ENCODE measurements at places on chromosomes 1 and 21.
A peak's percentile ranks its signal among the peaks of the same experiment; 100 is the strongest.

- no peak for DNase-seq
These were observed 15.9 kb upstream of the LRRC8C start for GRCh38 chr1:89616844-89617627.

GRCh38 chr1:81209461-81209860 is 591.3 kb upstream of the ADGRL2 start:
- DNase-seq, result no peak

DNA sequence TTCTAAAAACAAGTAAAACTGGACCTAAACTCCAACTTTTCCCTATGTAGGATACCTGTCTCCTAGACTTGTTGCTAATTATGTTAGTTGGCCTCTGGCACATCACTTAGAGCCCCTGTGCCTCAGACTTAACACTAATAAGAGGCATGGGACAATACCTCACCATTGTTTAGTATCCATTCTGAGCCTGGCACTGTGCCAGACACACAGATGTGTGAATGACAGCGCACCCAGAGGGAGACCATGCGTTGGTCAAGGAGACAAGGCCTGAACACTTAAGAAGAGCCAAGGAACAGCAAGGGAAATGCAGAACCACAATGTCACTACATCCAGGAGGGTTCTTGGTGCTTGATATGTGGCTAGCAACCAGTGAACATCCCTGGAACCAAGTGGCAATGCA is 189.1 kb downstream of the FGGY start:
- no peak for DNase-seq

GRCh38 chr1:230328342-230329015 is 97.7 kb downstream of the PGBD5 start:
- no peak for DNase-seq

GRCh38 chr1:47212636-47213229 is 19.3 kb downstream of the TAL1 start:
- no peak for DNase-seq

DNA sequence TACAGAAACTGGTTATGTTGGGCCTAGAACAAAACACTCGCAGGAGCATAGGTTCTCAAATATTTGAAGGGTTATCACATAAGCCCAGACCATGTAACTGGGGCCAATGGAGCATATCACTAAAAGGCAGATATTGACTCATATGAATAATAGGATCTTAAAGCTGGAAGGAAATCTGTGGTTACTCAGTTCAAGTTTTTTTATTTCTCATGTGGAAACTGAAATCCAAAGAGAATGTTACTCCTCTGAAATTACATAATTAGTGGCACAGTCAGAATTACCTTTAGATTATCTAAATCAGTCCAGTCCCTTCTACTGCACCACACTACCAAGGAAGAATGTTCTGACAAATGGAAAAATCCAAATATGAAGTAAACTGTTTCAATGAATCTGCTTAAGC is 12.0 kb downstream of the SLAMF8 start:
- DNase-seq, result no peak

- no peak for DNase-seq
These were observed 60.7 kb downstream of the CASZ1 start for GRCh38 chr1:10735563-10736305.

- no peak for DNase-seq
These were observed 330.2 kb downstream of the S1PR1 start for GRCh38 chr1:101566883-101567538.

- DNase-seq, result no peak
These were observed 5.8 kb downstream of the TIAM1 start for GRCh38 chr21:31337996-31338907.

DNA sequence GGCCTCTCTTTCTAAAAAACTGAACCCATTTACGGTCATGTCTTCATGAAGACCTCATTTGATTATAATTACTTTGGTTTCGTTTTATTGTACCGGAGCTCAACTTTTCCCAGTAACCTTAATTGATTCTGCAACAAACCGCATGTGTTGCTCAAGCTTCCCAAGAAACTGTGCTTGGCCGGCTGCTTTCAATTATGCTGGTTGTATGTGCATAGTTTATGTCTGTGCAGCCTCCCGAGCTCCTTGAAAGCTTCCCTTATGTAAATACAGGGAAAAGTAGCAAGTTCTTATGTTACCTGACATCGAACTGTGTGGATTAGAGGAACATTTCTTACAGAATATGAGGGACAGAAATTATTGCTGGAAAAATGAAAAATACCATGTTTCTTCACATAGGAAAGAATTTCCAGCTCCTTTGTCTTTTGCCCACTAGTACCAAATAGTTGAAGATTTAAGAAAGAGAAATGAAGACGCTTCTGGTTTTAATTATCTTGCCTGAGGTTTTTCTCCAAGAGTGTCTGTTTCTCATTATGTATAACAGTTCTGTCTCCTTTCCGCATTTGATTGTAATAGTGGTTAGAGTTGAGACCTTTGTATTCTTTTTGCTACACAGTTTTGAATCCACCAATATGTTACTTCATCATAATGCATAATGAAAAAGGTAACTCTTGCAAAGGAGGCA is 2.1 kb downstream of the VCAM1 start:
- DNase-seq, result peak; percentile 97

DNA sequence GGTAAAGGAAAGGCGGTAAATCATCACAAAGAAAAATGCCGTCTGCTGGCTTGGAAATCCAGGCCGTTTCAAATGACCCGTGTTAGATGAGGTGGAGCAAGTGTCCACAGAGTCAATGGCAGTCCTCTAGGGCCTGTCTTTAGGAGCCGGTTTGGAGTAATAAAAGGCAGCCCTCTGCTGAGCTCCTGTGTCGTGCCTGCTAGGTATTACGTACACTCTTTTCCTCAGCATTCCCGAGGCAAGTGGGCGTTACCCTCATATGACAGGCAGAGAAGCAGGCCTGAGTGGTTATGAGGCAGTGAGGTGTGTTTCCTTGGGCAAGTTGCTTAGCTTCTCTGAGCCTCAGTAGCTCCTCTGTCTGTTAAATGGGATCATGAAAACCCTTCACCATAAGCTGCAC is 7.7 kb downstream of the NENF start:
- no peak for DNase-seq

DNA sequence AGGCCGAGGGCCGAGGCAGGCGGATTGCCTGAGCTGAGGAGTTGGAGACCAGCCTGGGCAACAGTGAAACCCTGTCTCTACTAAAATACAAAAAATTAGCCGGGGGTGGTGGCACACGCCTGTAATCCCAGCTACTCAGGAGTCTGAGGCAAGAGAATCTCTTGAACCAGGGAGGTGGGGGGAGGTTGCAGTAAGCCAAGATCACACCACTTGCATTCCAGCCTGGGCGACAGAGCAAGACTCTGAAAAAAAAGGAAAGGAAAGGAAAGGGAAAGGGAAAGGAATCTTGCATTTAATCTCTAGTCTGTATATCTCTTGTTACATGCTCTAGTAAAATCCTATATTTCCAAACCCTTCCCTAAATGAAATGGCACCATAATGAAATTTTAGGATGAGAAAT is 328.3 kb upstream of the ADGRL2 start:
- no peak for DNase-seq

GRCh38 chr1:246925997-246926626 is 5.6 kb downstream of the AHCTF1 start:
- no peak for DNase-seq

All from AG10803 (cell line).